ENCODE measurements at places on chromosomes 2 and 18.

- no peak for DNase-seq
Observed at GRCh38 chr2:232365621-232366321, 12.8 kb upstream of the ALPP start.

DNA sequence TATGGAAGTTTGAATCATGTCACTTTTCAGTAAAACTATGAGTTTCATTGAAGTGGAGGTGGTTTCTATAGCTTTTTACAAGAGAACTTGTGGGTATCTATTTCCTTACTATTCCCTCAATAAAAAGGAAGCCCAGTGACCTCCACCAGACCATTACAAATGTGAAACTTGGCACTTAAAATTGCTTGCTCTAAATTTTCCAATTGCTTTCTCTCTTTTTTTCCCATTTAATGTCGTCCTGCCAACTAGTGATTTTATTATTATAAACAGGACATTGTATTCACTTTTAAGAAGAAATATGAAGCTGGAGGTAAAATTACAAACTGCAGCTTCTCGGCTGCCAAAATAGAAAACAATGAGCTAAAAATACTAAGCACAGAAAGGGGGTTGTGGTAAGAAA, 208.2 kb upstream of the ALPP start:
- no peak for DNase-seq

DNA sequence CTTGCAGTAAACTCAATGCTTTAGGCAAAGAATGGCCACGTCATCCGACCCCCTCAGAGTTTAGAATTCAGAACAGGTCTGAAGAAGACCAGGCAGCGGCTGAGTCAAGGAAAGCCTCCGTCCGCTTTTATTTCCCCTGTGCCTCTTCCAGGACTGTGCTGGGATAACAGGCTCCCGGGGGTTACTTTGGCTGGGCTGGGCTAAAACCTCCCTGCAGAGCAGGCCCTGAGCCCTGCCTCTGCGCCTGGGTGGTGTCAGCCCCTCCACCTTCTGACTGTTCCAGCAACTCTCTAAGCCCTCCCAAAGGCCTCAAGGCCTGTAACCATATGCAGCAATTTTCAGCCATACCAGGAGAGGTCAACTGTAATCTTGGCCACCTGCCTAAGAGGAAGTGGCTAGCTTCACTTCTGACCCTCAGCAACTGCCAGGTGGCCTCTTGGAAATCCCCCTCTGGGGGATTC, 166.5 kb downstream of the RPIA start:
- DNase-seq, result no peak

DNA sequence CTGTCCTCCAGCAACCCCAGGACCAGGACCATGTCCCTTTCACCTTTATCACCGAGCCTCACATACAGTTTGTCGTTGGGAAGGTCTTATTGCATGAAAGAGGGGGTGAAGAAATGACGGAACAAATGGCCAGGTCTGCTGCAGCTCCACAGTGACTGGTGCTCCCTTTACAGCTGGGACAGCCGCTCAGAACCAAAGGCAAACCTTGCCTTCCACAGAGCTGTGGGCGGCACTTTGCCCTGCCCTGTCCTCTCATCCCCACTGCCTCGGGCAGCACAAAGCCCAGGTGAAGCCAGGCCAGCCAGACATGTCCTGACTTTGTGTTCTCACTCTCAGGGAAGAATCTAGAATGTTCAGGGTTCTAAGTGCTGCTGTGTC, 961 bp downstream of the GPR55 start:
- no peak for DNase-seq

- no peak for DNase-seq
Observed at GRCh38 chr18:8816220-8816619, 110.9 kb downstream of the MTCL1 start.

DNA sequence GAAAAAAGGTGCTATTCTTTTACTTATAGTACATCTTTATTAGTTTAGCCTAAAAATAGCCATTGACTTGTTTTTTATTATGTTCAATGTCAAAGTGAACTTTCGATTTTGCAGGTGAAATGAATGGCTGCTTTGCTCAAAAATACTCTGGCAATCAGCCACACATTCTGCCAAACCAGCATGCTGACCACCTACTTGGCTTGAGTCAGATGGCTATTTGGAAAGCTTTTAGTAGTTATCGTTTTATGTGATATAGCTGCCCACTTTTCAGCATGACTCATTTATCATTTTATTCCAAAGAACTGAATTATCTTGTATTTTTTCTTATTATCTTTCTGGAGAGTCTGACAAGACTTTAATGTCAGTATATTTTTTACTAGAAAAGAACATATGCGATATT, 1615.8 kb upstream of the TMEFF2 start:
- DNase-seq, result no peak

GRCh38 chr18:73688161-73688560, 459.5 kb downstream of the FBXO15 start:
- no peak for DNase-seq

- DNase-seq, result no peak
Observed at GRCh38 chr2:131365452-131365851, 1.5 kb upstream of the RAB6D start.

GRCh38 chr2:216294305-216294704, 78.0 kb downstream of the MARCHF4 start:
- no peak for DNase-seq

DNA sequence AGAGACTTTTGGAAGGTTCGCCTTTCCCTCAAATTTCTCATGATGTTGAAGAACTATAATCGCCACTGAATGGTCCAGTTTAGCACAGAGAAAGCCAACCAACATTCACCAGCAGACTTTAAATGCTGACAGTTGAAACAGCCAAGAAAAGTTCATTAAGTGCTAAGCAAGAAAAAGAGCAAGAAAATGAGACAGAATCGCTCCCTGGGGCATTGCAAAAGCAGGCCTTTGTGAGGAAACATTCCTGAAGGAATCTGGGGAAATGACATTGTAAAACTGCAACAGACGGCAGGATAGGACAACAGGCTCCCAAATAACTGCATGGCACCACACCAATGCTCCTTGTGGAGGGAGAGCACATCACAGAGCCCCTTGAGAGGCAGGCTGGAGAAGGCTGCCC, 269.3 kb upstream of the ID2 start:
- no peak for DNase-seq
